Stimulated activated CD4-positive, alpha-beta T cell treated with anti-CD3 and anti-CD28 coated beads, Interleukin-4, amount 100 ng/mL, for 48 hours (primary cell): ENCODE measurements at places on chromosomes 2 and 18.

- DNase-seq: no peak
Measured at GRCh38 chr2:61900281-61900680, 5.2 kb upstream of the COMMD1 start.

GRCh38 chr2:100692906-100693305, 127.0 kb upstream of the NPAS2 start:
- DNase-seq: no peak

DNA sequence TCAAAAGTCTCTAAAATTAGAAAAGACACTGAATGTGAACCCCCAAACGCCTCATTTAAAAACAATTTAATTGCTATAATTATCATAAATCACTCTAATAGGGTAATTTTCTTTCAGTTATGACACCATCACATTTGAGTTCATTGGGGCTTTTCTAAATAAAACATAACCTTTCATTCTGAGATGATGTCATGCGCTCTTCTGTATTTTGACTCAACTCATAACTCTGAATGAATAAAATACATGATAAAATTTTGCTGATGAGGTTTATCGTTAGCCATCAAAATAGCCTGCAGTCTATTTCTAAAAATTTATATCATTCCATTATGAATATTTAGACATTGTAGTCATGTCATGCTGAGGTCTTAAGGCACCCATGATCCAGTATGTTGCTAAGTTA, 1099.7 kb downstream of the SUCLG1 start:
- DNase-seq: no peak

DNA sequence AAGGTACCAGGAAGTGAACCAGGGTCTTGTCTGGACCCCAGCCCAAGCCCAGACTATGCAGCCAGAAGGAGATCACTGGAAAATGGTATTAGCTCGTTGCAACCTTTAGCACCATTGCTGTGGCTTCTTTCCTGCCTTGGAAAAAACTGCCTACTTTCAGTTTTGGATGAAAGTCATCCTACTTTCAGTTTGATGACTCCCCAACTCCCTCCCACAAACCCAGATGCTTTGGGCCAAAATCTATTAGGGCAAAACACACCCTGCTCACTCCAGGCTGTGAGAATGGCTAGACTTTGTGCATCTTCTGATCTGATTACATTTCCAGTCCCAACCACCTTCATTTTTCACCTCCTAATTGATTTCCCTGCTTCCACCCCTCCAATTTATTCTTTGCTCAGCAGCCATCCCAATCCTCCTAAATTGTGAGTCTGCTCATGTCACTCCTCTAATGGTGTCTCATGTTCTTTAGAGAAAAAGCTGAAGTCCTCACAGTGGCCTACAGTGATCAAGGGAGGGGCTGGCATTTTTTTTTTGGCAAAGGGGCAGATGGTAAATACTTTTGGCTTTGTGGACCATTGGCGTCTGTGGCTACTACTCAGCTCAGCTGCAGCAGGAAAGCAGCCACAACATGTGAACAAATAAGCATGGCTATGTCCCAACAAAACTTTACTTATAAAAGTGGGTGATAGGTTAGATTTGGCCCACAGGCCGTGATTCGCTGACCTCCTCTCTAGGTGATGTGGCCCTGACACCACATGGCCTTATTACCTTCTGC, 368.7 kb downstream of the SLC4A3 start:
- DNase-seq: no peak

DNA sequence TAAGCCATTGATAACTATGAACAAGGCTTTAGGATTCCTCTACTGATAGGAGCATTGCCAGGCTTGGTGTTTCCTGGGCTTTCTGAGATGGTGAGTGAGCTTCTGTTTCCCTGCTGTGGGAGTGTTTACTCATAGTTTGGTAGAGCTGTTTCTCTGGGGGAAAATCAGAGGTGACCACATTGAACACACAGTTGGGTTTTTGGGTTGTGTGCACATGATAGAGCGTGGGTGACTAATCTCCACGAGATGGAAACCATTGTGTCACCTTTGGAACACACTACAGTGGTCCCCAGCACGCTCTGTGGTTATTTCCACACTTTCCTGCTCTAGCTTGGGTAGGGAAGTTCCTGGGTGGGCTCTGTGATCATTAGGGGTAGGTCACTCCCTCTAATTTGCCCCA, 5.4 kb downstream of the IL1R1 start:
- peak; percentile 28 for DNase-seq

- DNase-seq: no peak
Measured at GRCh38 chr2:1967242-1968208, 223.2 kb upstream of the PXDN start.

DNA sequence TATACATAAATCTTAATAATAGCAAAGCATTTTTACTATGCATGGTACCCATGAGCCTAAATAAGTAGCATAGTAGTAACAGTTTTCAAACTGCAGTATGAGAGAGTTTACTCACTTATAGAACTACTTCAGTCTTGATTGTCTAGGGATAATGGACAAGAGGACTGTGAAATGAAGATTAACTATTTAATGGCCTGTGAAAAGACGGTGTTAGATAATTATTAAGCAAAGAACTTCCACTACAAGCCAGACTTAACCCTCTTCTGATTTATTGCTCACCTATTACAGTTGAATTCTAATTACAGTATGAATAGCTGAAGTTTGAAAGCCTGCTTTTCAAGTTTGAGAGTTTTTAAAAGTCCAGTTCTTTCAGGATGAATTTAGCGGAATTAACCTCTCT, 18.9 kb downstream of the PIK3C3 start:
- DNase-seq: no peak

DNA sequence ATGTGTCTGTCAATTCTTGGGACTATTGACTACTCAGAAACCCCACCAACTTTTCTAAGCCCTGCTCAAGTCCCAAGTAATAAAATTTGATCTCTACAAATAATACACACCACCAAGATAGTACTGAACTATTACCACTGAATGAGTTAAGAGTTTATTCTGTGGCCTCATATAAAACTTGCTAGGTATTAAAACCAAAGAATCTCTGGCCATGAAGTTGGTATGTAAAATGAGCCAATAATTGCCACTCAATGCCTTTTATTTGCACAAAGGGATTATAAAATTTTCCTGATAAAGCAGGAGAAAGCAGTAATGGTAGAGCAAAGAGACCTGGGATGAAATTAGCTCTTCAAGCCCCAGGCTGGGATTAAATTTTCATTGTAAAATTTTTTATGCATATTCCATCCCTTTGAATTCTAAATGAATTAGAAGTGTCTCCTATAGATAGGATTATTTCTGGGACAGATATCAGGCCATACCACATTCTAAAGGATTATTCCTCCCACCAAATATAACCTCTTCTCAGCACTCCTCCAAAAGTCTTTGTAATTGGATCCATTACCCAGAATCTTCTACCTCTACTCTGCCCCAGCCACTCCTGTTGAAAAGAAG, 450.5 kb upstream of the ACVR2A start:
- DNase-seq: no peak
